ENCODE measurements at places on chromosomes 1 and 21.

DNA sequence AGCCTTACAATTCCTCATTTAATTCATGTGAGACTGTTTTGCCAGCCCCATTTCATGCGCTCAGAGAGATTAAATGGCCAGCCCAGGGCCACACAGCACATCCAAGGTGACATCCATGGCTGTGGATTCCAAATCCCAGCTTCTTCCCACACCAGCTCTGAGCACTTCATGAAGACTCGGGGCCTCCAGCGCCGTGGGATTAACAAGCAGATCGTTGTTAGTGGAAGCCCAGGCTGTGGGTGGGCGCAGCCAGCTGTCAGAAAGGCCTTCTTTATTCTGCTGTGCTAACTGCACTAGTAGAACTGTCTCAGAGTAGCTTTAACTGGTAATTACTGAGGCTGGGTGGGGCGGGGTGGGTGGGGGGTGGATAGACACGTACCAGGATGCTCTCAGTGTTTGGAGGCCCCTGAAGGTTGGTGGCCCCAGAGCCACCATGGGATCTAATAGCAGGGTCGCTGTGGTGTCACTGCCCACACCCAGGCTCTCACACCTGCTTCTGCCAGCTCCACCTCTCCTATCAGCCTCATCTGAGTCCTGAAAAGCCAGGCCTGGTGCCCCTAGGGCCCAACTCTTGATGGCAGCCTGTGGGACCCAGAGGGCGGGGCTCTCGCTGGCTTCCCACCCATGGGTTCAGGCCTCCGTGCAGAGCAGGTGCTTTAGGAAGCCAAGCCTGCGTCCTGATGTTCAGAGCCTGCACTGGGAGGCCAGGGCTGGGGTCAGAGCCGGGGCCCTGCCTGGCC, 3.4 kb downstream of the BMP8A start:
- no peak for DNase-seq

DNA sequence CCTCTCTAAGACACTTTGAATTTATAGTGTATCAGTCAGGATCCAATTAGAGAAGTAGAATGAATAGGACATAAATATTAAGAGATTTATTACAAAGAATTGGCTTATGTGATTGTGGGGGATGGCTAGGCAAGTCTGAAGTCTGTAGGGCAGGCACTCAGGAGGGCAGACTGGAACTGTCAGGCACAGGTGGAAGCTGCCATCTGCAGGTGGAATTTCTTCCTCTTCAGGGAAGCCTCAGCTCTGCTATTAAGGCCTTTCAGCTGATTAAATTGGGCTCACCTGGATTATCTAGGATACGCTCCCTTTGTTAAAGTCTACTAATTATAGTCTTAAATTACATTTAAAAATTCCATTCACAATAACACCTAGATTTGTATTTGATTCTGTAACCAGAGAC, 92.0 kb upstream of the HAO2 start:
- no peak for DNase-seq

- no peak for DNase-seq
These were observed 40.8 kb downstream of the NID1 start for GRCh38 chr1:236023926-236024565.

DNA sequence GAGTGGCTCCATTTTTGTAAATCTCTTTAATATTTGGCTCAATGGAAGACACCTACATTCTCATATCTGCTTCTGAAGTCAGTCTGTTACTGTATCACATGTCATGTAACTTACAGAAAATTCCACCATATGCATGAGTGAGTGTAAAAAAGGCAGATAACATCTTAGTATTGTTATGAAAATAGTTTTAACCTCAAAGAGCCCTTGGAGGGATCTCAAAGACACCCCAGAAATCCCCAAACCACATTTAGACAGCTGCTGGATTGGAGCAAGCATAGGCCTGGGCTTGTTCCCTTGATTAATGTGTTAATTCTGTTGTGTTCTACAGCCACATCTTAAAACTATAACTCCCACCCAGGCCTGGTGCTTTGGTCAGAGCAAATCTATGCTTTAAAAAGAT, 16.9 kb downstream of the MACO1 start:
- DNase-seq = no peak

DNA sequence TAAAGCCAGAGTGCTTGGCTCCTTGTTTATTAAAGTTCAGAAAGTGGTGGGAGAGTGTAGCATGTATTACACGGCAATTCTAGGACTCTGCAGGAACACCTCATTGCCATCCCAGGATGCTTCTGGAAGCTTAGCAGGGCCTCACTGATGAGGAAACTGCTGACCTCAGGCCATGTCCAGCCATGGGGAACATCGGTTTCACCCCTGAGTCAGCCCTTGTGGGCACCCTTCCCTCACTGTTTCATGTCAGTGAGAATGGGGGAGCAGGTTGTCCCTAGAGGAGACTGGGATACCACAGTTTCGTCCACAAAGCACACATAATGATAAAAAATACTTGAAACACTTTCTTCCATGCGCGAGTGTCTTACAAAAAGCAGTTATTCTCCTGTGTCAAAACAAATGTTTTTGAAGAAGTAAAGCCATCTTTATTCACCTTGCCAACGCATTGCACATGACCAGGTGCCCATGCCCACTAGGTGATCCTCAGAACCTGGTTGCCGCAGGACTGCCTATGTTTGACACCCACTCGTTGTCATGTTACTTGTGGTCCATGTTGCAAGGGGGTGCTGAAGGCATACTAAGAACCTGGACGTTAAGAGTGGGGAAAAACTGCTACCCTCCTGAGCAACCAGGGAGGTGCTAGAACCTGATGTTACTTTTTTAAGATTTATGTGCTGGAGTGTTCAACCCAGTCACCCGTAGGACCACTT, 41.2 kb upstream of the TTC22 start:
- no peak for DNase-seq

DNA sequence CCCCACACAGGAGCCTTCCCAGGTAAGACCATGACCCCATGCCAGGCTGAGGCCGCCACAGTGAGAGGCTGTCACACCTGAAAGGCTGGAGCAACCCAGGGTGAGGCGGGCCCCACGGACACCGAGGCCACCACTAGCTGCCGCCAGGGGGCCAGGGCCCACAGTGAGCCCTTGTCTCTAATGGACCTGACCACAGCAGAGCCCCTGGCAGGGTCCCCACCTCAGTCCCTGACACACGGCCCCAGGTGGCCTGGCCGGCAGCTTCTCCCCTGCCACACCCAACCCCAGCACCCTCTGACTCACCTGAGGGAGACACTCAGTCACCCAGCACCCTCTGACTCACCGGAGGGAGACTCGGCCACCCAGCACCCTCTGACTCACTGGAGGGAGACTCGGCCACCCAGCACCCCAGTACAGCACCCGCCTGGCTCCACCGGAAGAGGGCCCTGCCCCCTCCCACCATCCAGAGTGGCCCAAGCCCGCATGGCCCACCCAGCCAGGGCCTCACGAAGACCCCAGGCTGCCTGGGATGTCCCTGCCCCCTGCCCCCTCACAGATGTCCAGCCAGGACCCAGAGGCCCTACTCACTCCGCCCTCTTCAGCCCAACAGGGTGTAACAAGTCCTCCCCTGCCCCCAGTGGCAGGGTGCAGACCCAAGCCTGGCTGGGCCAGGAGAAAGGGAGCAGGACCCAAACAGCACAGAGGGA, 4.4 kb downstream of the DVL1 start:
- peak; percentile 64 for DNase-seq

GRCh38 chr1:18494304-18494703, 13.6 kb downstream of the KLHDC7A start:
- no peak for DNase-seq

DNA sequence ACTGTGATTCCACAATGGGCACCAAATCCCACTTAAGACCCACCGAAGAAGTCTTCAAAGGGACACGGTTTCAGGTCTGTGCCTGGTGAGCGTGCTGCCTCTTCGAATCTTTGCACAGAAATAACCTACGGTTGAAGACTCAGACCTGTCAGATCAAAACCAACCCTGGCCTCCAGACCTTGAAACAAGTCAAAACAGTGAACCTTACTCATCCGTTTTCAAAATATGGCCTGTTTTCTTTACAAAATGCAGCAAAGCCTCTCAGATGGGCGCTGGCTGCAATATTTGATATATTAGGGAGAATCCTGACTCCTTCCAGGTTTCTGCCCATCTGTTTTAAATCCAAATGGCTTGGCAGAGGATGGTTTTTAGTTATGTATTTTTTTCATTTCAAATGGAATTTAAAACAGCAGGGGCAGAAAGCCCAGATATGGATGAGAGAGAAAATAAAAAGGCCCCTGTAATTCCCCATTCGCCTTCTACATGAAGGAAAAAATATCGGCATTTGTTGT, 14.0 kb downstream of the JUN start:
- DNase-seq = no peak

DNA sequence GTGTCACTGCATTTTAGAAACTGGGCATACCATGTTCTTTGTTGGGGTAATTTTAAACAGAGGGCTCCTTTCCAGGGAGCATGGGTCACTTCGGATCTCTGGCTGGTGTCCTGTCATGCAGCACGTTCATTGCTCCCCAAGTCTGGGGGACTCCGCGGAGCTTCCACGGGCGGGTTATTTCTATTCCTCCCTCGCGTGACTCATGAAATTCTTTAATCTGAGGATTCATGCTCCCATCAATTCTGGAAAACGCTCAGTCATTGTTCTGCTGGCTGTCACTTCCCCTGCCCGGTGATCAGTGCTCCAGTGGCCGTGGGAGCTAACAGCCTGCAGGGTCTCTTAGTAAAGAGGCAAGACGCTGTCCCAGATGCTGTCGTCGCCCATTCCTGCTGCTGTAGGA, 28.1 kb downstream of the CFAP74 start:
- no peak for DNase-seq

DNA sequence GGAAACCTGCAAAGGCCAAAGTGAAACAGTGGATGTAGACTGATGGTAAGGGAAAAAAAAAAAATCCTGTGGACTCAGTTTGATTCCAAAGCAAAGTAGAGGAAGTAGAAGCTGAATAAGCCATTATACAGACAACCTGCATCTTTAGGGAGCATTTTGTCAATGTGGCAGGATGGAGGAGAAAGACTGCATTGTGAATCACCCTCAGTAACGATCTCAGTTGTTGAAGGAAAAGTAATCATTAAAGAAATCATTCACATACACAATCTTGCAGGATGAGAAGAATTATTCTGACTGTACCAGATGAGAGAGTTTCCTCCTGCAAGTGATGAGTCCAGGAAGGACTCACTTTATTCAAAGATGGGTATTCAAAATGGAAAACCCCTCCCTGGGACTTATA, 45.1 kb upstream of the TRIM67 start:
- no peak for DNase-seq

DNA sequence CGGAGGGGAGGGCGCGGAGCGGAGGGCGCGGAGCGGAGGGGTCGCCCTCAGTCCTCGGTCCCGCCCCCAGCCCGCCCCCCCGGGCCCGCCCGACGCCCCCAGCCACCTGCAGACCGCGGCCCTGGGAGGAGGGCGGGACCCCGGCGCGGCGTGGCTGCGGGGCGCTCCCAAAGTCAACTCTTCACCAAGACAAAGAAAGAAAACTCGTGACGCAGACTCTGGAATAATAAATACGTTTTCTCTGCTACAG, 1.2 kb downstream of the HES4 start:
- DNase-seq = no peak

GRCh38 chr21:38869196-38869595, 63.5 kb downstream of the ETS2 start:
- DNase-seq = no peak

DNA sequence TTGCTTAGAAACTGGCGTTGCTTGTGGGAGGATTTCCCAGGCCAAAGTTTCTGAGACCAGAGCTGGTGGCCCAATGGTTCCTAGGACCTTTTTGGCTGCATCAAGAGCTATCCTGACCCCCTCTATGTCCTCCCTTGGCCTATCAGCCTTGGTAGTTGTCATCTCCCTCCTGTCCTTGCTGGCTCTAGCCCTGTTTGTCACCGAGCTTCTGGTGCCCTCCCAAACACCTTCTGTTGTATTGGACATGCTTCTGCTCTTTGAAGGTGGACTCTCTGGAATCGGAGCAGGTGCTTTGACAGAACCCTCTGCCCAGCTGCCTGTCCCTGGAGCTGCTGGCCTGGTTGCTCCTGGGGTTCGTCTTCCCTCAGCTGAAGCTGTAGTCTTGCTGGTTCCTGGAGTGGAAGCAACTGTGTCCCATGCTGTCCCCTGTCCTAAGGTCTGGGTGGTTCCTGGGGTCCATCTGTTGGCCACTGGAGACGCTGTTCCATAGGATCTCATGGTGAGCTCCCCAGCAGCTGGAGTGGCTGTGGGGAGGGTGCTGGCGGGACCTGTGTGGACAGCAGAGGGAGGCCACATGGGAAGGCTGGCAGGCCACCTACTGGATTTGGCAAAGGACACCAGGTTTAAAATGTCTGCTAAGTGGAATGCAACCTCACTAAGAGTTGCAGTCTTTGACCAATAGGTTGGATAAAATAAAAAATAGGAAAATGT, 9.4 kb downstream of the FCAMR start:
- DNase-seq = no peak

DNA sequence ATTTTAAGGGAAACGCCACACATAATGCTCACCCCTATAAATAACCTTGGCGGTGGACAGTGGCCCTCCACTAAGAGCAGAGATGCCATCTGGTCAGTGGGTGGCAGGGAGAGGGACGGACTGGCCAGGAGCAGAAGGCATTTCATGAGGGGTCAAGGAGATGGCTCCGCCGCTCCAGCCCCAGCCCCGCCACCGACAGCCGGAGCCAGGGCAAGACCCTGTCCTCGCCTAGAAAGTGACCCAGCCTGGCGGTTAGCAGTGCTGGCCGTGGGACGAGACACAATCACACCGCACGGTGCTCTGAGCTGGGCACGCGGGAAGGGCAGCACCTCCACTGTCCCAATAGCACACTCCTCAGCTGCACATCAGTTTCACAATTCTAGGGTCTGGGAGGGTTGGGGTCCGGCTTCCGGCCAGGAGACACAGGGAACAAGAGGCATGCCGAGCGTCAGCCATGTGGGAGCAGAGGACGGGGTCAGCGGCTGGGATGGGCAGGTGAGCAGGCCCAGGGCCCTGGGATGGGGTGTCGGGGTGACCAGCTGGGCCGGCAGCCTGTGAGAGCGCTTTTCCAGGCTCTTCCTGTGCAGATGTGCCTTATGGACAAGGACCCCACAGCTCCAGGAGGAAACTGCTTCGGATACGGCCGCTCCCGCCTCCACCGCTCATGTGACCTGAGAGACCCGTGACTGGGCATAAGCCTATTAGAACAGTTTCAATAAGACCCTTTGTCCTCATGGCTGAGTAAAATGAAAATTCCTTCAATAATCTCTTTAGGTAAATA, 5.7 kb downstream of the SLC19A1 start:
- no peak for DNase-seq

Measured in activated naive CD8-positive, alpha-beta T cell treated with anti-CD3 and anti-CD28 coated beads, Interleukin-2, amount 50 U/mL, for 24 hours (primary cell).